Head of caudate nucleus (tissue), 42 donors: ENCODE measurements at places on chromosomes 6 and 20.

- DNase-seq: no peak
These were observed 25.3 kb downstream of the CTCFL start for GRCh38 chr20:57499676-57500075.

- no peak for DNase-seq
These were observed 47.9 kb upstream of the TXNDC5 start for GRCh38 chr6:7958464-7958863.

DNA sequence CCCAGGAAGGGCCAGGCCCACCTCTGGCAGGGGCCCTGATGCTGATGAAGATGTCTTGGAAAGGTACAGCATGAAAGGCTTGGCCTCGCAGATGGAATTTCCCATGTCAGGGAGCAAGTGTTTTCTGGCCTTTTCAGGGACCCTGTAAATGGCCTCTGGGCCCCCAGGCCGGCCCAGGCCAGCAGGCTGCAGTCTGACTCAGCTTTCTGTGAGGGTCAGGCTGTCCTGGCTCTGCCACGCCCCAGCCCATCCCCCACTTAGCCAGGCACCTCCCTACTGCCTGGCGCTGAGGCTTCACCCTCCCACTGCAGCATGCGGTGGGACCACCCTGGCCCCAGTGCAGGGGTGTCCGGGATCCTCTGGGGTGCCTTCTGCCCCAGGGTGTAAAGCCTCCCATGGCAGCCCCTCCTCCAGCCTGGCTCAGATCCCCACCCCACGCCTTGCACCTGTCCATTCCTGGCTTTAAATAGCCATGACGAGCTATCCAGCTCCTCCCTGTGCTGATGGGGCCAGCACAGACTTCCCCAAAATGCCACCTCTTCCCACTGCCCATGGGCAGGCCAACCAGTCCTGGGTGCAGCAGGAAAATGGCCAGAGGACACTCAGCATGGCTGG, 35.6 kb upstream of the GATA5 start:
- DNase-seq: no peak

DNA sequence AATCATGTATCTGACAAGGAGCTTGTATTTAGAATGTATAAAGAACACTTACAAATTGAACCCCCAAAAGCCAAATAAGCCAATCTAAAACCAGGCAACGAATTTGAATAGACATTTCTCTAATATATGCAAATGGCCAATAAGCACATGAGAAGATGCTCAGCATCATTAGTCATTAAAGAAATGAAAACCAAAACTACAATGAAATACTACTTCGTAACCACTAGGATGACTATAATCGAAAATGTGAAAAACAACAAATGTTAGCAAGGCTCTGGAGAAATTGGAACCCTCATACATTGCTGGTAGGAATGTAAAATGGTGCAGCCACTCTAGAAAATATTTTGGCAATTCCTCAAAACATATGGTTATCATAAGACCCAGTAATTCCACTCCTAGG, 105.8 kb upstream of the TOP1 start:
- no peak for DNase-seq

GRCh38 chr6:101961357-101961756, 567.8 kb downstream of the GRIK2 start:
- DNase-seq: no peak

DNA sequence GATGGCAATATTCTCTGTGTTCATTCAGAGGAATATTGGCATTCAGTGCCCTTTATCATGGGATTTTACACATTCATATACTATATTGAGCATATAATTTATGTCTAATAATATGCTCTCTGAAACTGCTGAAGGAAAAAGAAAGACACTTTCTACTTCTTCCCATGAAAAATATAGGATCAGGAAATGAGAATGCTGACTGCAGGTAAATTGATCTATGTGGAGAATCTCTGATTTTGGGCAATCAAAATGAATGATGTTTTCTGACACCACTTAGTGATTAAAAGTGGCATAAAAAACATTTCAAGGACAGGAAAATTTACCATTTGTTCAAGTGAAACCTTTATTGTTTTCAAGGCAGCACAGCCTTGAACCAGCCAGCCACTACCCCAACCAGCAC, 260.1 kb upstream of the STXBP5 start:
- DNase-seq: no peak

DNA sequence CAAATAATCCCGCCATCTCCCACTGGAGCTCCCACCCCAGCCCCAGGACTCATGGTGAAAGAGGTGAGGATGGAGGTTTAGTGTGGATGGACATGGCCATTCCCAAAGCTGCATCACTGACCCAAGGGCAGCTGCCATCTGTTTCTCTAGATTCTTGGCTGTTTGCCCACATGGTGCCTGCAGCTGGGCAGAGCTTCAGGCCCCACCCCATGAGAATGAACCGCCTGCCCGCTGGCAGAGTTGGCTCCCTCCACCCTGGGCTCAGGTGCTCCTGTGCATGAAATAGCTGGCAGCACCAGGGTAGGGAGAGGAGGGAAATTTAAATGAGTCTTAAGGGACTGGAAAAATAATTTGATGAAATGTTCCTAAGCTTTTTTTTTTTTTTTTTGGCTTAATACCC, 17.4 kb downstream of the SCML4 start:
- no peak for DNase-seq

DNA sequence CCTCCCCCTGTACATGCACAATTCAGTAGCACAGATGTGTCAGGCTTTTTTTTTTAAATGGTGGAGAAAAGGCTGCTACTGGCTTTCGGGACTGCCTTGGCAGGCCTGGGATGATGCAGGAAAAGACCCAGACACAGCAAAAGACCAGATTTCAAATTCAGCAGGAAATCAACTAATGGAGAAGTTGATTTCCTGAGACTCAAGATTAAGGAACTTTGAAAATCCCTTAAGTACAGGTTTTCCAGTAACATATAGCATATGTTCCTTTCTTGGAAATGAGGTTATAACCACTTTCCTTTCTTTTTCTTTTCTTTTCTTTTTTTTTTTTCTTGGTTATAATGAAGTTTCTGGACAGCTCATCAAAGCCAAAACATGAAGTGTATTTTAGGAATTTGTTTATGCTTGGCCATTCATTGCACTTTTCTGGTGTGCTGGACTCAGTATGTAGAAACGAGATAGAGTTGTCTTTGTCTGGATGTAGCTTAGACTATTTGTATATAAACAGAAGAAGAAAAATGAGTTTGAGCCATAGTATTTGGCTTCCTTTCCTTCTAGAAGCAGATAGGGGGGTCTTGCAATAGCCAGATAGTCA, 119.4 kb downstream of the SASH1 start:
- DNase-seq: no peak

- peak; percentile 74 for DNase-seq
These were observed 6.7 kb downstream of the PSMA7 start for GRCh38 chr20:62136283-62137091.

- DNase-seq: peak; percentile 18
These were observed 92.5 kb upstream of the NXT1 start for GRCh38 chr20:23257848-23258746.

GRCh38 chr20:58986286-58986967, 5.4 kb downstream of the NELFCD start:
- DNase-seq: no peak

DNA sequence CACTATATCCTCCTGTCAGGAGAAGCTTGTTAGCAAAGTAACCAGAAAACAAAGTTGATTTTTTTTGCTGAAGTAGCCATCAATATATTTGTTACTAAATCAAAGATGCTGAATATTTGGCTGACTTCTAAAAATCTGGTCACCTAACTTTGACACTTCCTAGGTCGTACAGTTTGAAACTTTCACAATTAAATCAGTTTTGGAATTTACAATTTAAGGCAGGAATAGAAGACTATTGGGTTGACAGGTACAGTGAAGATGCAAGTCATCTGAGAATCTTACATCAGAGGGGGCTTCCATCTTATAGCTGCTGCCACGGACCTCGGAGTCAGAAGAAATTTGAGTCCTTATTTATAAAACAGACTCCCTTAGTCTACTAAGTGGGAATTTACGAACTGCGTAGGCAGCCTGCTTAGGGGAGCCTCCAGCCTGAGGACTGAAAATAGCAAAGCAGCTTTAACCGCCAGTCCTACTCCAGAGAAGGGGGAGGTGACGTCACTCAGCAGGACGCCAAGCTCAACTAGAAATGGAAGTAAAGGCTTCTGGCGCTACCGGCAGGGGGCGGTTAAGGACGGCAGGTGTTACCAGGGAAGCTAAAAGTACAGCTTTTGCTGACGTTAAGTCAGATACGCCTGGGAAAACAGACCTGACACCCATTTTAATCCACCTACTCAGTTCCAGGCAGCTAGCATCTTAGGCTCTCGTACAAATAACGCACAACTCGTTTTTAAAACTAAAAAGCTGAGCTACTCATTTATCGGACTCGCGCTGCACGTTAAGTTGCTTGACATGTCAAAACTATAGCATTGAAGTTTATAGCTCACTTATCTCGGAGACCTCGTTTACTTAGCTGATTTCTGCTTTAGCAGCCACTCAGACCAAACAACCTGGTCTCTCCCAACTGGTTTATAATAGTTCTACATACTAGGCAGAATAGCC, 61.1 kb upstream of the HFE start:
- DNase-seq: peak; percentile 86
